ENCODE measurements at places on chromosomes 1 and 21. TPM values are rescaled to one million over a fixed set of nuclear protein-coding genes. Genes with fewer than 3 reads are reported as not detected.

The INTS3 gene
- 22.1 TPM for total RNA-seq

The SLC9C2 gene
- not detected for total RNA-seq

The PLA2G4A gene
- total RNA-seq = 0.47 TPM

The PLPPR4 gene
- not detected for total RNA-seq

The HYI gene
- 50.9 TPM for total RNA-seq

GRCh38 chr21:37005548-37006485 lies 685 bp upstream of the RIPPLY3 start:
- DNase-seq = no peak

GRCh38 chr1:240876071-240876470 lies 264.1 kb upstream of the GREM2 start:
- DNase-seq = no peak

- no peak for DNase-seq
Observed at GRCh38 chr1:117556341-117556740, 49.5 kb upstream of the TENT5C start.

DNA sequence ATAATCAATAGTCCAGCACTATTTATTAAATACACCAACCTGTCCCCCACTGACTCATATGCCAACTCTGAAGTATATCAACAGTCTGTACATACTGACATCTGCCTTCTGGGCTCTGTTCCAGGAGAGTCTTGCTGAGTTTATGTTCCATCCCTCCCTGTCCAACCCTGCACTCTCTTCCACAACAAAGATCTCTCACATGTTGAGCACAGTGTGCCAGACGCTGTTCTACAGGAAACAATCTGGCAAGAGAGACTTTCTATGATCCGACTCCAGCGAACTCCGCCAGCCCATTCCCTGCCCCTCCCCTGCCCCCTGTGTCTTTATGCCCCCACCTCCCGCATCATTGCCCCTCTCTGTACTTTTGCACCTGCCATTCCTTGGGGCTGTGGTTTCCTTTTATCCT lies 3.4 kb downstream of the LACTBL1 start:
- peak; percentile 81 for DNase-seq

- DNase-seq = peak; percentile 93
Observed at GRCh38 chr1:216045400-216045799, 377.8 kb downstream of the USH2A start.

GRCh38 chr1:17419626-17420328 lies 19.7 kb downstream of the RCC2 start:
- peak; percentile 42 for DNase-seq
